Progenitor cell of endocrine pancreas (in vitro differentiated cells): ENCODE measurements at places on chromosomes 3 and 15. TPM values are rescaled to one million over a fixed set of nuclear protein-coding genes. Genes with fewer than 3 reads are reported as not detected.

Gene DGKG
- 0.17 and 0.44 TPM in 2 replicates for total RNA-seq

Gene TM4SF1
- total RNA-seq: 2.1 and 2.3 TPM in 2 replicates

Gene SV2B
- 19.9 and 24.9 TPM in 2 replicates for total RNA-seq

GRCh38 chr3:98650971-98651779 lies 57.8 kb upstream of the CPOX start:
- no peaks in the 10 kb centered on the region for H3K36me3 ChIP-seq

DNA sequence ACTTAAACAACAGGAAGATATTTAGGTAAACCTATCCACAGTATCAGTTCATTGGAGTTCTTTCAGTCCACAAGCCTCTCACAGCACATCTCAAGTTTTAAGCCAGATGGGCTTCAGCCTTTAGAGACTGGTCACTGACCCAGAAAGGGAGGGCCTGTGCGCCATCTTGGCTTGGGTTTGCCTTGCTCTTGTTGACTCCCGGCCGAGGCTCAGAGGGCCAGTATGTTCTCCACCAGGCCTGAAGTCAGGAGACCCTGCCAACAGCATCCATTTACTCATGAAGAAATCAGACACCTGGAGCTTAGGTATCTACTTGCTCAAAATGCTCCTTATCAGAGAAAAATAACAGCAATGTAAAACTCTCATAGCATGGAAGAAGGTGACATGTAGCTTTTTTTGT lies 6.2 kb downstream of the RGMA start:
- DNase-seq: no peak
- H3K4me3 ChIP-seq: no peak overlapping the region
- H3K27me3 ChIP-seq: peaks cover 88% of the 10 kb centered on the region
- H3K36me3 ChIP-seq: no peaks in the 10 kb centered on the region
- no peak overlapping the region for H3K27ac ChIP-seq
- peaks cover 3% of the 10 kb centered on the region for H3K4me1 ChIP-seq

DNA sequence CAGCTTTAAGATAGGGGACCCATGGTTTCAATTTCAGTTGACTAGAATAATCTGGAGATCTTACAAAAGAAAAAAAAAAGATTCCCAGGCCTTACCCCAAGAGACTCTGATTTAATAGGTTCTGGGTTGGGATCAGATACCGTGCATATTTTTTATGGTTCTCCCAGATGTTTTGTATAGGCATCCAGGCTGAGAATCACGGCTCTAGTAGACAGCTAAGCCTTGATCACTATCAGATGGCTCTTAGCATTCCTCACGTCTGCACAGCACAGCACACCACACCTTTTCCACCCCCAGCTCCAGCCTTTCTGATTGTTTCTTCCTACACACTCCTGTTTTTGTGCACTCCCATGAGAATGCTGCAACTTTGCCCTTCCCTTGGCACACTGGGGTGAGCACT lies 40.8 kb downstream of the TMEM45A start:
- DNase-seq: no peak
- no peak overlapping the region for H3K4me3 ChIP-seq
- H3K27me3 ChIP-seq: no peaks in the 10 kb centered on the region
- H3K4me1 ChIP-seq: peaks cover 5% of the 10 kb centered on the region
